ENCODE measurements at places on chromosomes 4 and X.

DNA sequence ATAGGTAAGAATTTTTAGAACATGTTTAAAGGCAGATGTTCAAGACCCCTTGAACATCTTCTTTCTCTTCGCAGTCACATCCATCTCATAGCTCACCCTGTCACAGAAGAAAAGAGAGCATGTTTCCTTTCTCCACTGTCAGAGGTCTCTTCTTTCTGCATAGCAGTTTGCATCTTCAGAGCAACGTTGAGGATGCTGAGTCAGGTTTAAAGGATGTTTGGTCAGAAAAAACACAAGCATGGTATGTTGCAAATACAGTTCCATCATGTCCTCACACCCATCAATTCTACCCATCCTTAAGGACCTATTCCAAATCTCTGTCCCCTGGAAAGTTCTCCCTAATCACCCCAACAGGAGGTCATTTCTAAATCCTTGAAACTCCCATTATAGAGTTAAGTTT, 84.8 kb downstream of the STOX2 start:
- DNase-seq = no peak

DNA sequence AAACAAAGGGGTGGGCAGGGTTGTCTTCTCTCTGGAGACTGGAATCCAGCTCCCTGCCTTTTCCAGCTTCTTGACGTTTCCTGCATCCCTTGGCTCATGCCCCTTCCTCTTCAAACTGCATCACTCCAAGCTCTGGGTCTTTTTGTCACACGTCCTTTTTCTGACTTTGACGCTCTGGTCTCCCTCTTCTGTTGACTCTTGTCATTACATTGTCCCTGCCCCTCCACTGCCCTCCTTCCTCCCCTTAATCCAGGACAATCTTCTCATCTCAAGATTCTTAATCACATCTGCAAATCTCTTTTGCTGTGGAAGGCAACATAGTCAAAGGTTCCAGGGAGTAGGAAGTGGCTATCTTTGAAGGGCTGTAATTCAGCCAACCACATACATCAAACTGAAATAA, 178.3 kb downstream of the TMA16 start:
- DNase-seq = no peak

- no peak for DNase-seq
Measured at GRCh38 chr4:54662123-54662522, 4.4 kb downstream of the KIT start.

DNA sequence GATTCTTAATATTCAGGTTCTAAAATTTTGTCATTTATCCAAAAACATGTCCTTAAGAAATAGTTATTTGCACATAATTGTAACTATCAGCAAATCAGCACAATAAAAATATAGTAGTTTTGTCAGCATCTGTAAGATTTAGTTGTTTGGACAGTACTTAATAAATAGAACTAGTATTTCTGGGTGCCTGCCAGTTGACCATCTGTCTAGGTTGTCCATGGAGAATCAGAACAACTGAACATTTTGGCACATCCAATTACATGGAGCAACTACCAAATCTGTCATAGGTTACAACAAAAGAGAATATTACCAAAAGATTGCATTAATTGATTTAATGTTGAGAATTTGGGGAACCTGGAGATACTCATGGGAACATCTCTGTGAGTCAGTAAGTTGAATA, 305.5 kb upstream of the TACR3 start:
- peak; percentile 80 for DNase-seq

DNA sequence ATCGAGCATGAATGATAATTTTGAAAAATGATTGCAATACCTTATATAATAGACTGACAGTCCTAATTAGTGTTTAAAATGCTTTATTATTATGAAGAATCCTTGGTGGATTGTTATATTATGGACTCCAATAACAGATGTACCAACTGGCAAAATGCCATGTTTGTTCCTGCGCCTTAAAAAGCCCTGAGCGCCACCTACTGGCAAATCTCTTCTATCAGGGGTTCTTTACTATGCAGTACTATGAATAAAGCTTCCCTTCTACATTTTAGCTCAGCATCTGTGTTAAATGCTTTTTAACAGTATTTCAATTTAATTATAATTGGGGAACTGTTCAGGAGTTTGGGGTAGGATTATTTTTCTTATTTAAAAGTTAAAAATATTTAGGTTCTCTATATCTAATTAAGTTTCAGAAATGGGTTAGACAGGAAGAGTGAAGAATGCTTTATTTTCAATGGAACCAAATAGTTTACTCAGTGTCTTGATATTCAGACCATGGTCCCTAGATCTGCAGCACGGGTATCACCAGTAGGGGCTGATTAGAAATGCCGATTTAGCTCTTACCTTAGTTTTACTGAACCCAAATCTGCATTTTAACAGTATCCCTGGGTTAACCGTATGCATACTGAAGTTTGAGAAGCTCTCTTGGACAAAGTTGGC, 20.0 kb downstream of the CFAP97 start:
- peak; percentile 69 for DNase-seq

- no peak for DNase-seq
Measured at GRCh38 chr4:145513020-145513621, 31.5 kb downstream of the SMAD1 start.

- no peak for DNase-seq
Measured at GRCh38 chrX:135383249-135383648, 38.5 kb upstream of the SMIM10L2A start.

GRCh38 chr4:8261851-8262535, 7.6 kb upstream of the HTRA3 start:
- DNase-seq = no peak

- no peak for DNase-seq
Measured at GRCh38 chrX:150841456-150842197, 56.8 kb downstream of the CD99L2 start.

DNA sequence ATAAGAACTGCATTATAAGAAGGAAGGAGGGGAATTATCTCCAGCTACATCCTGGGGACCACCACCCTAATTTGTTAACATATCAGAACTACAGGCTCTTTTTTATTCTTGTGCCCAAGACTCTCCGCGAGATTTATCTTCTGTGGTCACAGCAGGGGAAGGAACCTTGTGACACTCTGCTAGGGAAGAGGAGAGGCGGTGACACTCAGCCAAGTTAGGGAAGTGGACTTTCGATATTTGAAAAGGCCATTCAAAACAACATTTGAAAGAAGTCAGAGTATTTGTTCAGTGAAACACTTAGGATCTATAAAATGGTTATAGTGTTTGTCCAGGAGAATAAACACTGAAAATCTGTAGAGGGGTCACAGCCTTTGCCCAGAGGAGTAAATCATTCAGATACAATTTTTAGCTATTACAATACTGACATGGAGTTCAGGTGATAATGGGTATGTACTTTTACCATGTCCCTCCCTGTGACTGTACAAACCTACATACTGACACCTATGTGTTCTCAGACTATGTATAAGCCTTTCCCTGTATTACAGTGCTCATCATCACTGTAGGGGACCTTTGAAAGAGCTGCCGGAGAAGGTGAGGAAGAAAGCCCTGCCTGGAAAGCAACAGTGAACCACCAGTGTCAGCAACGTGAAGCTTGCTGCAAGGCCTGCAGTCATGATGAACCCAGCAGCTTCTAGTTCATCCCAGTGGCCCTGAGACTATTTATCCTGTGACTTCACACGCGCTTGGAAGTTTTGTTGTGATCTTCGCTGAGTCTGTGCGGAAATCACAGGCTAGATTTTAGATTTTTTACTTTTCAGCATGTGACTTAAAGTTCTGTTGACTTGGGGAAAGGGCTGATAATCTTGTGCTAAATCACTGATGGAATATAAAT, 8.5 kb upstream of the PTTG2 start:
- DNase-seq = no peak

GRCh38 chr4:72295966-72296557, 264.3 kb downstream of the NPFFR2 start:
- DNase-seq = peak; percentile 37

DNA sequence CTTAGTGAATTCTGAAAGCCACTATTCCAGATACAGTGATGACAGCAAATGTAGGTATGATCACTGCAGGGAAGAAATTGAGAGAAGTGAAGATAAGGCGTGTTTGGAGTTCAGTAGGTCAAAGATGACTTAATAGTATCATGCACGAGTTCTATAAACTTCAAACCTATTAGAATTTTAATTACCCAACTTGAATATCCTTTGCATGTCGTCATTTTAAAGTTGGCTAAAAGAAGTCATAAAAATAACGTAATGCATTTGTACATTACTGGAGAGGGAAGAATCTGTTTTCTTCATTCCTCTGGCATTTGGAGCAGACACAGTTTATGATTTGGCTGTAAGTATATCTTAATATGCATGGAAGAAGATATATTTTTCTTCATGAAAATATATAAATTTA, 68.6 kb upstream of the MXRA5 start:
- DNase-seq = no peak

DNA sequence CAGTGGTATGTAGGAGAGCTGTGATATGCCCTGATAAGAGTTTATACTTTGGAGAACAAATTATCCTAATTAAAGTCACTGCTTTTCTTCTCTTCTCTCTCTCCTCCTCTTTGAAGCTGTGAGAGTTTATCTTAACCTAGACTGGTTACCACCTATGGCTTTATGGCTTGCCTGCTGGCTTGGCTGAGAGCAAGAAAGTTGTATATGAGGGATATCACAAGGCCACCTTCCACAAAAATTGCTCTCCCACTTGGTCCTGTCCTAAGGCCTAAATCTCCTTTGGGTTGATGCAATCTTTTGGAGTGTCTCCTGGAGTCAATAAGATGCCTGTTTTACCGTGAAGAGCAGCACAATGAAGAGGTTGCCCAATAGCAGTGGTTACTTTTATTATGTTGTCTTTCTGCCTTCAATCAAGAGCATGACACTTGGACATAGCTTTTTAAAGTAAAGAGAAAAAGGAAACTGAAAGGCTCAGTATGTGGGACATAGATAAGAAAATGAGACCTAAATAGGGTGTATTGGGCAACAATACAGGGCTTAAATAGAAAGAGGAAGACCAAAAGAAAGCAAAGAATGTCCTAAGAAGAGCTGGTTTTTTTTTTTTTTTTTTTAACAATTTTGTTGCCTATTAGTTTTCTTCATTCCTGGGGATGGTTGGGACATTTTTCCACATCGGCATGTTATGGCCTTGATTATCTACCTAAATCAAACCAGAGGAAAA, 9.2 kb downstream of the GUCY1A1 start:
- DNase-seq = no peak

- DNase-seq = no peak
Measured at GRCh38 chr4:150068300-150068960, 9.8 kb upstream of the DCLK2 start.

- peak; percentile 44 for DNase-seq
Measured at GRCh38 chr4:128393101-128393704, 105.6 kb upstream of the PGRMC2 start.

DNA sequence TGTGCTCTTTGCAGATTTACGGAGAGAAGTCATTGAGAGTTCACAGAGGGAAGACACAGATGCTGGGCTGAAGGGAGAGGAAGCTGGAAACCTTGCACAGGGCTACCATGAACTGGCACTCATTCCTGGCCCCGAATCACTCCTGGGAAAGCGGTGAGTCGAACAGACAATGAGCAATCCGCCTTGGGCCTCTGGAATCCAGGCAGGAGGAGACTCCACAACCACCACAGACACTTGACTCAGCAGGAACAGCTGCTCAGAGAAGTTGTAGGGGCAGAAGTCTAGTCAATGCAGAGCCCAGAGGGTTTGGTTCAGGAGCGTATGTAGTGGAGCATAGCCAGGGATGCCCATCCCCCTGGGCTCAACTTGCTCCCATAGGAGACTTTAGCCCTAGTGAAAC, 62.8 kb upstream of the GRIA3 start:
- DNase-seq = no peak

DNA sequence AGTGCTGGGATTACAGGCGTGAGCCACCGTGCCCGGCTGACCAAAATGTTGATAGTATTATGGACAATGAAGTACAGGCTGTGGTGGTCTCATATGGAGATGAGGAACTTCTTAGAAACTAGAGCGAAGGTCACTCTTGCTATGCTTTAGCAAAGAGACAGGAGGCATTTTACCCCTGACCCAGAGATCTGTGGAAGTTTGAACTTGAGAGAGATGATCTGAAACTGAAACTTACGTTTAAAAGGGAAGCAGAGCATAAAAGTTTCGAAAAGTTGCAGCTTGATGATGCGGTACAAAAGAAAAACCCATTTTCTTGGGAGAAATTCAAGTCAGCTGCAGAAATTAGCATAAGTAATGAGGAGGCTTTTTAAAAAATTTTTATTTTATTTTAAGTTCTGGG, 8.5 kb upstream of the CTAG2 start:
- DNase-seq = no peak

DNA sequence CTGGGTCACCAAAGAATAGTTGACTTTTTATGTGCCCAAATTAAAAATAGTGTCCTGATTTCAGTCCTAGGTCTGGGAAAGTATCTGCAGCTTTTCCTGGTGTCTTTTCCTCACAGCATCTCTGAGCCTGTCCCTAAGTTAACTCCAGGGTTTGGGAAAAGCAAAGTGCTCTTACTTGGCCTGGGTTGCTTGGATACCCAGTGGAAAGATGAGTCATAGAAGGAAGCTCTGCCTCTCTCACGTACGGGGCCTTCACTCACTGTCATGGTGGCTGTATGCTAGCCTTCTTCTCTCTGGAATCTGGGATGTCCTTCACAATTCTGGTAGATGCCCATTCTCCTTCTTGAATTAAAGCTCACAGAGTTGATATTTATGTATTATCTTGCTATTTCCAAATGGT, 607.3 kb downstream of the ANKRD50 start:
- no peak for DNase-seq

DNA sequence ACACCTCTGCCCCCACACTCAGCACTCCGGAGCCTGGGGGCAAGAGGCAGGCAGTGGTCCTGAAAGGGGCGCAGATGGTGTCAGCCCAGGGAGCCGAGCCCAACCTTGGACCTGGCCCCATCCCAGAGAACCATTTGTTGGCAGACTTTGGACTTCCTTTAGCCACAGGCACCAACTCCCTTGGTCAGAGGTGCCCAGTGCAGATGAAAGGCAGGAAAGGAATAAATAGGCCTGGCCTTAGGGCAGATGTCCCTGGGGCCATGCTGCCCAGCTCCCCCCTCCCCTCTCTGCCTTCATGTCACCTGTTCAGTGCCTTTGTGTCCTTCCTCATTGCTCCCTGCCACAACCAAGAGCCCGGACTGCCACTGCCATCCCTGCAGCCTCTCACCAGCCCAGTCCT, 52.8 kb downstream of the SEL1L3 start:
- no peak for DNase-seq

DNA sequence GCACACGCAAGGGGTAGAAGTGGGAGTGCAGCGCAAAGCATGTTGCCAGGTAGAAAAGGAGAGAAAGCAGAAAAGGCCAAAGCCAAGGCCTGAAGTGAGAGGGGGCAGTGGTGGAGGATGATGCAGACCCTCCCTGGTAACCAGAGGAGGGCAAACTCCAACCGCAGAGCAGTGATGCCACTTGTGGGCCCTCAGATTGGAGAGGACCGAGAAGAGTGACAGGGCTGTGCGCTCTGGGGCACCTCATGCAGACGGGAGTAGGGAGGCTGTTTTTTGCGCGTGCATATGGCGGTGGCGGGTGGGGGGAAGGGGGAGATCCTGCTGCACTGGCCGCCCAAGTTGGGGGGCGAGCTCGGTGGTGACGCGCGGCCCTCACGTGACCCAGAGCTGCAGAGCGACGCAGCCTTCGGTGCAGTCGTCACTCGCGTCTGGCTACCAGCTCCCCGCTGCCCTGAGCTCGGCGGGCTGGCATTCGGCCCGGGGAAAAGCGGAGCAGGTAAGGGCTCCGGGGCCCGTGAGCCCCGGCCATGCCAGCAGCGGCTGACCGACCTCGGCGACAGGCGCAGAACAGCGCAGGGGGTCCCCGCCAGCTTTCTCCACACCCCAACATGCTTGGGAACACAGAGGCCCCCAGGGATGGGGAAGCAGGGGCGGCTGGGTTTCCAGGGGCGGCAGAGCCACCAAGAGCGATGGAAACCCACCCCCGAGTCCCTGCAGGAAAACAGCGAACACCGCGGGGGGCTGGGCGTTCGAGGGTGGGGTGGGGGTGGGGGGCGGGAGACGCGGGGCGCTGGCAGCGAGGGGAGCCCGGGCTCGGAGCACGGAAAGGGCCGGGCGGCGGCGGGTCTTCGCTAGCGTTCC, at the start of gene BEX3:
TSS of gene BEX3 (plus strand) at position 421 of the 861 bp plus-strand sequence. CDS start 984 bp downstream, outside the sequence.
- DNase-seq = peak; percentile 39
